Activated CD8-positive, alpha-beta T cell treated with anti-CD3 and anti-CD28 coated beads for 36 hours (primary cell): ENCODE measurements at places on chromosomes 3 and 15.

DNA sequence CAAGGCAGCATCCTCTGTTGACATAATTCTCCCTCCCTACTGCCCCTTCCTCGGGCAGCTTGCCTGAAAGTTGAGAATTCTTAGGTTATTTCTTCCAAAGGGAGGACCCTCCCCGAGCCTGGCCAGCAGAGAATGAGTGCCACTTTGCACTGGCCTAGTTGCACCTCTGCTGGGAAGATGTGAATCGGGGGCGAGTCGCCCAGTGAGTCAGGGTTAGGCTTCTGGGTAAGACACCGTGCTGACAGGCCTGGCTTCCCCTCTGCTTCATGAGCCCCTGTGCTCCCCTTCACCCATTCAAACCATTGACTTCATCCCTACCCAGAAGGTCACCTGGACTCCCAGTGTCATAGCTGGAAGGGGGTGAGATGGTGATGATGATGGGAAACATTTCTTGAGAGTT lies 82.3 kb downstream of the AAGAB start:
- H3K36me3 ChIP-seq, result peaks cover 16% of the 10 kb centered on the region
- DNase-seq, result peak; percentile 37
- H3K27me3 ChIP-seq, result no peaks in the 10 kb centered on the region
- peak overlapping the region; percentile 19 for H3K27ac ChIP-seq

DNA sequence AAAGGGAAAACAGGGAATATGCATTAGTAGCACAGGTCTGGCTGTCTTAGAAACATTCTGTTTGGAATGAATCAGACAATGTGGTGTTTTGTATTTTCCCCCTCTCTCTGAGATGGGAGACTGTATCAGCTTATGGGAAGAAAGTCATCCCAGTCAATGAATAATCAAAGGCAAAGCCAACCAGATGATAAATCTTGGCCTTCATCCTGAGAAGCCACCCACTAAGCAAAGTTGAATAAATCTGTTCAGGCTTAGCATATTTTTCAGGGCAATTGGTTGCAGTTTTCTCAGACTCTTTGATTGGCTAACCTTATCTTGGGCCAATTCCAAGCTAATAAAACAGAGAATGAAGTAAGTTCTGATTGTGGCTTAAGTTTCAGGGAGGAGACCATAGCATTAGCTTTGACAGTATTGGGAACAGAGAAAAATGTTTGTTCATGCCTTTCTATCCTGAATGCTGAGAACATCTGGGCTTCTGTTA lies 63.6 kb upstream of the ARL8B start:
- peaks cover 11% of the 10 kb centered on the region for H3K27me3 ChIP-seq
- peaks cover 26% of the 10 kb centered on the region for H3K4me1 ChIP-seq
- no peak overlapping the region for H3K27ac ChIP-seq
- no peak for DNase-seq
- H3K4me3 ChIP-seq, result no peak overlapping the region
- H3K36me3 ChIP-seq, result no peaks in the 10 kb centered on the region

DNA sequence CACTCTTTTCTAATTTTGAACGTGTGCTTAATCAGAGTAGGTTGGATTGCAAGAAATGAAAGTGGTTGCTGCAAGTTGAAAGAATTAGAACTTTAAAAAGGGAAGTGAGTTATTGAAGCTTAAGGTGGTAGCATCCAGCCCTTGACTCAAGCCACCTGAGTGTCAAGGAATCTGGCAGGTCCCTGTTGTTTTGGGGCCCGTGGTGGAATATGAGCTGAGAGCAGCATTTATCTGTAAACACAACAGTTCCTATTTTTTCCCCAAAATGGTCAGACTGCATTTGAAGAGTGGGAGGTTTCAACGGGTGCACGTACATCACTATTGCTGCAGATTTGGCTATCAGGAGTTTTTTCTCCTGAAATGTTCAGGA lies 1.7 kb downstream of the ITPR1 start:
- peak overlapping the region; percentile 81 for H3K4me3 ChIP-seq
- peaks cover 4% of the 10 kb centered on the region for H3K27me3 ChIP-seq
- H3K36me3 ChIP-seq, result peaks cover 31% of the 10 kb centered on the region
- DNase-seq, result no peak
- H3K4me1 ChIP-seq, result peaks cover 37% of the 10 kb centered on the region

DNA sequence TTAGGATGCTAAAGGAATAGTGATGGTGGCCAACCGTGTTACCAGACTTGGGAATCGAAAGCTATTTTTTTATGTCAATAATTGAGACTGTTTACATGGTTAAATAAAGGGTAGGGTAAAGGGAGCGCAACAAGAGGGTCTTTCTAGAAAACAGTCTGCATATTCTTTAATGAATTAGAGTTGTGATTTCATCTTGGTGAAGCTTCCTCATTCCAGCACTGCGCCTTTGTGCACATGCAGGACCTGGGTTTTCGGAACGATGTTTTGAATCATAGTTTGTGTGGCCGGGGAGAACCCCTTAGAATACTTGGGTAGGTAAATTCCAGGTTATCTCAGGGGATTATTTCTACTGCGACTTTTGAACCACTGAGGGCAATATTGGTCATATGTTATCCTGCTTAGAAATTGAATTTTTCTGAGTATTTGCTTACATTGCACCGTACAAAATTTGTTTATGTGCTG lies 1.3 kb downstream of the PIK3CA start:
- peak overlapping the region; percentile 99 for H3K27ac ChIP-seq
- H3K27me3 ChIP-seq, result no peaks in the 10 kb centered on the region
- peak; percentile 70 for DNase-seq
- H3K4me3 ChIP-seq, result peak overlapping the region; percentile 99
- H3K36me3 ChIP-seq, result no peaks in the 10 kb centered on the region
- peaks cover 39% of the 10 kb centered on the region for H3K4me1 ChIP-seq

DNA sequence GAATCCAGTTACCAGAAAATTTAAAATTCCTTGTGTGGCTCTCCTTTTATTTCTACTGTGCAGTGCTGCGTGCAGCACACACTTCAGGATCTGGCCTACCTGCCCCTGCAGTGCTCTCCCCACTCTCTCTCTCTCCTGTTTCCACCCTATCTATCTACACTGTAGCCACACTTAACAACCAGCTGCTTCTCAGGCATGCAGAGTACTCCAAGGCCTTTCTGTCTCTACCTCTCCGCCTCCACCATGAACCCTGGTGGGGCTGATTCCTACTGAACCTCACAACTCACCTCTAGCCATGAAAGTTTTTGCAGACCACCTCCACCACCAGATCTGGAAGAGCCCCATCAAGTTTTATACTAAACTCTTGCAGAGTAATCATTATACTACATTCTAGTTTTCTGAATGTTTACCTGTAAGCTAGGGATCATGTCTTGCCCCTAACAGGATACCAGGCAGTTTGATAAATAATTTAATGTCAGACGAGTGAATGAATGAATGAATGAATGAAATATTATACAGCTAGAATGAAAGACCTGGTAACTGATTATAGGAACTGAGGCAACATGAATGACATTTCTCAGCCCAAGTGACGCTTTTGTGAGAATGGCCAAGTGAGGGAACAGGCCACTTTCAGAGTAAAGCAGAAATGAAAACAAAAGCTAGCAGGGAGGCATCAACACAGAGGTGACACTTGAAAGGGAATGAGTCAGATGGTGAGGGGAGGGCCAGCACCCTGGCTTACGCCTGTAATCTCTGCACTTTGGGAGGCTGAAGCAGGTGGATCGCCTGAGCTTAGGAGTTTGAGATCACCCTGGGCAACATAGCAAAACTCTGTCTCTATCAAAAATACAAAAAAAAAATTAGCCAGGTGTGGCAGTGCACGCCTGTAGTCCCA lies 363.5 kb downstream of the FOXP1 start:
- H3K27me3 ChIP-seq, result no peaks in the 10 kb centered on the region
- H3K4me3 ChIP-seq, result no peak overlapping the region
- DNase-seq, result peak; percentile 78

DNA sequence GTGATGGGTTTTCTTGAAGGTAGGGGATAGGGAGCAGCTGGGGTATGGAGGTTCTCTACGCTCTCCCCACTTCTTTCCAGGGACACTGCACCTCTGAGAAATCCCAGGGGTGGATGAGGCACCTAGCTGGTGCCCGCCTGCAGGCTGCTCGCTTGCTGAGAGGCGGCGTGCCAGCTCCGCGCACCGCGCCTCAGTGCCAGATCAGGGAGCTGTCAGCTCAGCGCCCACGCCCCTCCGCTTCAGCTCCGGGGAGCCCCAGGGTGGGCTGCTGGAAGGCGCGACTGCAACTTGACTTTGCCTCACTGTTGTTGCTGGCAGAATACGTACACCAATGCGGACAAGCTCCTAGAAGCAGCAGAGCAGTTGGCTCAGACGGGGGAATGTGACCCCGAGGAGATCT lies 345.7 kb upstream of the UMPS start:
- H3K27me3 ChIP-seq, result peaks cover 7% of the 10 kb centered on the region
- no peaks in the 10 kb centered on the region for H3K36me3 ChIP-seq
- no peak overlapping the region for H3K4me3 ChIP-seq
- H3K27ac ChIP-seq, result no peak overlapping the region

DNA sequence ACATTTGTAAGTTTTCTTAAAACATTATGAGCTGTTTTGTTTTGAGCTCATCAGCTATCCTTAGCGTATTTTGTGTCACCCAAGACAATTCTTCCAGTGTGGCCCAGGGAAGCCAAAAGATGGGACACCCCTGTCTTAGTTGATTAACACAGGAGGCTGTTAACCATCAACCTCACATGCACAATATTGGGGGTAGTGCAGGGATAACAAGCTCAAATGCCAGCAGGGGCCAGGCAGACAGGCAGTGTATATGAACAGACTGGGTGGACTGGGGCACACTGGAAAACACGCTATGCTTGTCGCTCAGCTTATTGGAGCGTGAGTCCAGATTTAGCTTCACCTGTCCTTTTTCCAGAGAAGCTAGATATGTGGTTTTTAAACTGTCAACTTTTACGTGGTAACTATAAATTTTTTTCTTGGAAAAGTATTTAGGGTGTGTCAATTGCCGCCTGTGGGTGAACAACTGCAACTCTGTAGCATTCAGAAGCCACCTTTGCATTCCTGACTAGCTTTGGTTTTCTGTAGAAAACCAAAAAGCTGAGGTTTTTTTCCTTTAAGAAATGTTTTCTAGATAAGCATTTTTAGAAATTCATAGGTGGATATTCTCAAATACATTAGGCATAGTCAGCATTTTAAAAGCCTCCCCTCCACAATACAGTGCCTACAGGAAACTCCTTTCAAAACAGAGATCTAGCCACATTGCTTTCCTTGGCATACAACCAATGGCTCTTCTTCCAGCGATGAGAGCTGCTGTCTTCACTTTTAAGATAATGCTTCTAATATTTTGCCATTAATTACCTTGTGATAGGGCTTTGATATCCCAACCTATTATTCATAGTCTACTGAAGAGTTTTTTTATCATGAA lies 14.6 kb downstream of the PSMD6 start:
- no peak for DNase-seq
- H3K4me3 ChIP-seq, result no peak overlapping the region
- H3K36me3 ChIP-seq, result peaks cover 42% of the 10 kb centered on the region
- H3K4me1 ChIP-seq, result peaks cover 34% of the 10 kb centered on the region

GRCh38 chr3:122508135-122508914 lies 6.4 kb downstream of the KPNA1 start:
- no peaks in the 10 kb centered on the region for H3K27me3 ChIP-seq
- DNase-seq, result no peak
- no peak overlapping the region for H3K4me3 ChIP-seq
- H3K36me3 ChIP-seq, result peaks cover 36% of the 10 kb centered on the region
- peaks cover 66% of the 10 kb centered on the region for H3K4me1 ChIP-seq

DNA sequence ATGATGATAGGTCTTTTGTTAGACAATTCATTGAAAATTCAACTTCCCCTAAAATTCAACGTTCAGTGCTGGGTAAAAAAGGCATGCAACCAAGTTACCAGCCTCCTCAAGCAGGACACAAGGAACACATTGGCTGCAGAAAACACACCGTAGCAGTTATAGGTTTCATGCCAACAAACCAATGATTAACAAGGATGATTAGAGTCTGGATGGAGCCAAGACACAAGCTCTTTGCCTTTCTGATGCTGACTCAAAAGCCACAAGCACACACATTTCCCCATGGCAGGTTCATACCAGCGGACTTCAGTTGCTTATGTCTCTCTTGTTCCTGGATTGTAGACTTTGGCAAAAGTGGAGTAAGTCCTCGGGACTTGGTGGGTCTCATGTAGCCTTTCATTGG lies 105.8 kb downstream of the DHX30 start:
- no peaks in the 10 kb centered on the region for H3K27me3 ChIP-seq
- H3K36me3 ChIP-seq, result peaks cover 38% of the 10 kb centered on the region
- no peak overlapping the region for H3K27ac ChIP-seq
- no peak overlapping the region for H3K4me3 ChIP-seq
- no peaks in the 10 kb centered on the region for H3K4me1 ChIP-seq
- no peak for DNase-seq

- no peak overlapping the region for H3K27ac ChIP-seq
- H3K4me1 ChIP-seq, result peaks cover 30% of the 10 kb centered on the region
- H3K36me3 ChIP-seq, result peaks cover 19% of the 10 kb centered on the region
- DNase-seq, result peak; percentile 20
Measured at GRCh38 chr3:150733373-150733935, 29.5 kb downstream of the SIAH2 start.

GRCh38 chr3:100865442-100865841 lies 127.8 kb downstream of the ABI3BP start:
- peaks cover 11% of the 10 kb centered on the region for H3K27me3 ChIP-seq
- H3K4me1 ChIP-seq, result no peaks in the 10 kb centered on the region
- no peak overlapping the region for H3K27ac ChIP-seq
- no peak for DNase-seq

DNA sequence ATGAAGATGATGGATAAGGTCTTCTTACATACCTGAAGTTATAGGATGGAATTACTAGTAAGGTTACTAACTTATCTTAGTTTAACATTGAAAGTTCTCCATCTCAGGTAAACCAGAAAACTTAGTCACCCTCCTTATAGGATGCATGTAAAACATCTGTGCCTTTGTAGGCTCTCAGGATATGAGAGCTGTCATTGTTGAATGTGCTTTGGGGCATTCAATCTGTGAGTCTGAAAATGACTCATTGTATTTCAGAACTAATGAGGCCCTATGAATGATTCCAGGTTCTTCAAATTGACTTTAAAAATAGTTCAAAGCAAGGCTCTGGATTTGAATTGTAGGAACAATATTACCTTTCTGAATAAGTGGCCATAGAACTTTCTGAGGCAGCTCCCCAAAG lies 237.7 kb upstream of the AZI2 start:
- H3K36me3 ChIP-seq, result no peaks in the 10 kb centered on the region
- no peak overlapping the region for H3K27ac ChIP-seq
- H3K27me3 ChIP-seq, result peaks cover 3% of the 10 kb centered on the region

- H3K4me3 ChIP-seq, result no peak overlapping the region
- H3K27ac ChIP-seq, result no peak overlapping the region
- no peaks in the 10 kb centered on the region for H3K36me3 ChIP-seq
- no peak for DNase-seq
Measured at GRCh38 chr3:12818773-12819172, 22.3 kb downstream of the CAND2 start.
